Heart left ventricle (tissue), 16 donors: ENCODE measurements at places on chromosomes 16 and 17. TPM values are rescaled to one million over a fixed set of nuclear protein-coding genes. Genes with fewer than 3 reads are reported as not detected.

MT1M gene
- 7.4 TPM for polyA plus RNA-seq

DNA sequence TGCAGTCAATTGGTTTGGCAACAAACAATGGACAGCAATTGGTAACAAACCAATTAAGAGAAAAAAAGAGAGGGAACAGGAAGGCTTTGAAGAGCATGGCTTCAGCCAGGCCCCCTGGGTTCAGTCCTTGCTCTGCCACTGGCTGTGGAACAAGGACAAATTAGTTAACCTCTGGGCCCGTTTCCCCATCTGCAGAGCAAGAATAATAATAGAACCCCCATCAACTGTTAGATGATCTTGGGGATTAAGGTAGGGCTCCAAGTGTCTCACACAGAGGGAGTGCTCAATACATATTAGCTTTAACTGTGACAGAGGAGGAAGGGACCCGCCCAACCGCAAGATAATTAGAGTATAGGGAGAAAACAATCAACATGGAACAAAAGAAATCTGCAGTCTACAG, 55.2 kb downstream of the PECAM1 start:
- DNase-seq = no peak

C16orf89 gene
- polyA plus RNA-seq = 4.2 TPM

GRCh38 chr16:88731699-88732098, 25.4 kb downstream of the CTU2 start:
- no peak for DNase-seq

- no peak for DNase-seq
Observed at GRCh38 chr16:85635545-85636140, 22.5 kb downstream of the GSE1 start.
